ENCODE measurements at places on chromosomes 6 and 20.

DNA sequence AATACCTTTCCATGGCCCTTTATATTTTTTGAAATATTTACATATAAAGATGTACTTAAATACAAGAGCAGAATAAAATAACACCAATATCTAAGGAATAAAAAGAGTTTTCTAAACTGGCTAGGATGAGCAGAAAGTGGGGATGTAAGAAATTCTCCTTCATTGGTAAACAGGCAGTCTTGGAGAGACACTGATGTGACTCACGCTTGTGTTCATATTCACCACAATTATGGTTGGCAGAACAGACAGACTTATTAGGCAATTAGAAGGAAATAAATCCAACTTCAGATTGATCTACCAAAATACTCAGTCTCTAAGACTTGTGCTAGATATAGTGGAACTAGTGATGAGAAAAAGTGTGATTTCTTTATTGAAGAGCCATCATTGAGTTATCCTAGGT, 463.7 kb downstream of the CDC5L start:
- no peak for DNase-seq

GRCh38 chr6:40425192-40425919, 161.8 kb downstream of the LRFN2 start:
- no peak for DNase-seq

DNA sequence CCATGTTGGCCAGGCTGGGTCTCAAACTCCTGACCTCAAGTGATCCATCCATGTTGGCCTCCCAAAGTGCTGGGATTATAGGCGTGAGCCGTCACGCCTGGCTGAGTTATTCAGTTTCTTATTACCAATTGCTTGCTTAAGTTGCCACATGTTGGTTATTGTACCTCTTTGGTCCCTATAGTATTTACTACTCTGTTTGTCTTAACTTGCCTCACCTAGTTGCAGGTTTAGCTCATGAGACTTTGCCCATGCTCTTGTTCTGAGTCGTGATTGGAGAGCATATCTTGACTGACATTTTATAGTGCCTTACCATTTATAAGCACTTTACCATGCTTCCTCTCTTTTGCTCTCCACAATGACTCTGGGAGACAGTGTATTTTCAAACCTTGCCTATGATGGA, 134.2 kb upstream of the HDGFL1 start:
- no peak for DNase-seq

DNA sequence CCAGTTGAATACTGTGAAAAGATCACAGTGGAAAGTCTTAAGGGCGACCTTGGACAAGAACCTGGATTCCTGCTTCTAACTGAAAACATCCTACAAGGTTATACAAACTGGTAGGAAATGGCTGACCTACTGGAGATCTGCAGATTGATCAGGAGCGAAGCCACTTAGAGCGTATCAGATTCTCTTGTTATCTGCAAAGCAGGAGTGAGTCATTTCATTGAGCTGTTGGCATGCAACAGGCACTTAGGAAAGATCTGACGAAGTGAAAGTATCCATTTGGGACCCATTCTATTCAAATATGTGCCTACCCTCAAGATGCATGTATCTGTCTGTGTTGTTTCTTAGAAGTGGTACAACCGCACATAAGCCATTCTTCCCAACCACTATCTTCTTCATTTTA, 131.2 kb upstream of the RIN2 start:
- DNase-seq, result no peak

GRCh38 chr6:156821707-156822106, 44.5 kb downstream of the ARID1B start:
- no peak for DNase-seq

Data from liver (tissue), 10 donors.